ENCODE measurements at places on chromosomes 3 and 15.

DNA sequence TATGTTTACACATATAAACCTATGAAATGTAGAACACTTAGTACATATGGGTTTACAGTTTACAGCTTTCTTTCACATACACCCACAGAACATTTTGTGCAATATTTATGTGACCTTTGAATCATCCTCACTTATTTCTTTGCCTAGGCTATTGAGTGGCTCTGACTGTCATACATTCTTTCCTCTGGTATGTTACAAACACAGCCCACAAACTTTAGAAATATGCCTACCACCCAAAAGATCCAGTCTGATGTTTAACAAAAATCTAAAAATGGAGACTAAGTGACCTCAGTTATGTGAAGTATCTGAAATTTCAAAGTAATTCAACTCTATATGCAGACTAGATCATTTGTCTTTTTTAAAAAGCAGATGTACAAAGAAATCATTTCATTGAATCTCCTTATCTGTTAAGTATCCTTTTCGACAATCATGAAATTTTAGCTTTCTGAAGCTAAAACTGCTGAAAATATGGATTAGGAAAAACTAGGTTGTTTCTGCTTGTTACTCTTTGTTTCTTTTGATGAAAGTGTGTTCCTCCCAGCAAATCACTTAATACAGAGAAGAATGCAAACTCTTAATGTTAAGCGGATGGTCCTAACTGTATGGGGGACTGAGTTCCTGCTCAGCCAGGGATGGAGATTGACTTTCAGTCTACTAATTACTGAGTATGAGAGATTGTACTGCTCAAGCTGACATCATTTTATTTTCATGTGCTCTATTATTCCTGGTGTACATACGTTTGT, 27.7 kb downstream of the CCDC54 start:
- no peak for DNase-seq

DNA sequence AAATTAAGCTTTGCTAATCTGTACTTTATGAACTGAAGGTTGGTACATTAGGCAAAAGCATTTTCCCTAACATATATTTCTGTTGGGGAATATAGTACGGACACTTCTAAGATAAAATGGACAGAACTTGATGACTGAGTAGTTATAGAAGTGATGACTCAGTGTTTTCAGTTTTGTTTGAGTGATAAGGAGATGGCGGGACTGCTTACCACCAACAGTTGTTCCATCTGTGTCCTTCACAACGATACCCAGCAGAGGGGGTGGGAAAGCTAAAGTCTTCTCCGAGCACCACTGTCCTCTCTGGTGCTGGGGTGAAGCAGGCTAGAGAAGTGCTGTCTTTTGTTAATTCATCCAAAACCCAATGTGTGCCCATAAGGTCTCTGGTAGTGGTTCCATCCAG, 195.8 kb downstream of the CD47 start:
- DNase-seq, result no peak

DNA sequence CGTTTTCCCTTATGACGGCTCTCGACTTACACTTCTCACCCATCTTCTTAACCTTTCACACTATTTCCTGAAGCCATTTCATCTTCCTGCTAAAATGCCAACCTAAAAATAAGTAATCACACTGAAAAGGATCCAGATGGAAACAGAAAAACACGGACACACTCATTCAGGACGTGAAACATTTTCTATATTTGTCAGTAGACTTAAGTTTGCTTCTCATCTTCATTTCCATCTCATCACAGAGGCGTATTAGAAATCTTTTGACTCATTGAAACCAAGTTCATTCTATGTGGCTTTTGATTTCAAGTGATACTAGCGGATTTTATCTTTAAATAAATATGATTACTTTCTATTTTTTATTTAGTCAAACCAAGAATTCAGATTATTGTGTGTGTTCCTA, 27.4 kb upstream of the DLG1 start:
- no peak for DNase-seq

DNA sequence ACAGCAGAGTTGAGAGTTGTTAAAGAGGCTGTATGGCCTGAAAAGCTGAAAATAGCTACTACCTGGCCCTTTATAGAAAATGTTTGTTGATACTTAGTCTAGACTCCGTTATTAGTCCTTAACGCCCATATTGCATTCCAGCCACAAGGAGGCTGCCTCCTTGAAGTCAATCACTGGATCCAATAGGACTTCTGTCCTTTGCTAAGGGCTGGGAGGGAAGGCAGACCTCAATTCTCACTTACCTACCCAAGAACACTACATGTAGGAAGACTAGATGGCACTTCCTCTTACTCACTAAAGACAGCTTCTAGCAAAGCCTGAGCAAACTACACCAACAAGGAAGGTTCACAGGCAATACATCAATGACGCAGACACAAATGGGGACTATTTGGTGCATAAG, 139.5 kb upstream of the HACD2 start:
- DNase-seq, result peak; percentile 47

- no peak for DNase-seq
Observed at GRCh38 chr3:106438887-106439286, 570.1 kb upstream of the CBLB start.

- no peak for DNase-seq
Observed at GRCh38 chr3:98333989-98334606, 19.6 kb upstream of the OR5K4 start.

GRCh38 chr3:46846624-46847542, 16.4 kb downstream of the MYL3 start:
- peak; percentile 24 for DNase-seq

- no peak for DNase-seq
Observed at GRCh38 chr3:129417326-129417725, 11.1 kb downstream of the EFCAB12 start.

DNA sequence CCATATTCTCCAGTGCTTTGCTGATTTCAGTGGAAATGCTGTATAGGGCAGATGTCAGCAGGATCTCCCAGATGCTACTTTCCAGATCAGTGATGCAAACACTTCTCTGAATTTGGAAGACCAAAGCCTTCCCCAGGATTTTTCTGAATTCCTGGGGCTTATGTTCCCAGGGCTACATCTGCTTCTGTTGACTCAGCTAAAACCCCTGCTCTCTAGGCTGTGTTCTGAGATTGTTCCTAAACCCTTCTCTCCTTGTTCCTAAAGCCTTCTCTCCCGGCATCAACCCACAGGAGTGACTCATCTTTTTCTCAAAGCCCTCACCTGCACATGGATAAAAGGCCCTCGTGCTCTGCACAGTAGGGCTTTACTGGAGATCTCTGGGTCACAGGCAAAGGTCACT, 35.5 kb downstream of the FAH start:
- no peak for DNase-seq

DNA sequence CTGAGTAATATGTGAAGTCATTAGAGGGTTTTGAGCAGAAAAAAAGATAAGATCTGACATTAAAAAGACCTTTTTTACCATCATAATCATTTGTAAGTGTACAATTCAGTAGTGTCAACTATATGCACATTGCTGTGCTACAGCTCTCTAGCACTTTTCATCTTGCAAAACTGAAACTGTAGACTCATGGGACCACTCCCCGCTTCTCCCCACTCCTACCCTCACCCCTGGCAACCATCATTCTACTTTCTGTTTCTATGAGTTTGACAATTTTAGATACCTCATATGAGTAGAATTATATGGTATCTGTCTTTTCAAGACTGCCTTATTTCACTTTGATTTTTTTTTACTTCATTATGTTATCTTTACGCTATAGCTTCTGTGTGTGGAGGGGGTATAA, 112.8 kb downstream of the NSUN3 start:
- DNase-seq, result no peak

DNA sequence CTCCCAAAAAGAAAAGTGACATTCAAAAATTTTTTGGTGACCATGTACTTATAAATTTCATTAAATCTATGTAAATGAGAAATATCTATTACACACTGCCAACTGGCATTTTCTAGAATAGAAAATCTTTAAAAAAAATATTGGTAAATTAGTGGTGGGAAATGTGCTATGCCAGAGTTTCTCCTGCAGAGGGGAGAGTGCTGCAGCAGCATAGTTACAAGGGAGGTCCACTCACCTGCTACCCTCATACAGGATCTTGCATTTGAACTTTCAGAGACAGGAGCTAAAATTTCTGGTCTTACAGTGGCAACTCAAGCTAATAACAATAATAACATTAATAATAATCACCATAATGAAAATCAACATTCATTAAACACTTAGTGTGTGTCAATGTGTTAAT, 459.6 kb downstream of the NSUN3 start:
- DNase-seq, result no peak

DNA sequence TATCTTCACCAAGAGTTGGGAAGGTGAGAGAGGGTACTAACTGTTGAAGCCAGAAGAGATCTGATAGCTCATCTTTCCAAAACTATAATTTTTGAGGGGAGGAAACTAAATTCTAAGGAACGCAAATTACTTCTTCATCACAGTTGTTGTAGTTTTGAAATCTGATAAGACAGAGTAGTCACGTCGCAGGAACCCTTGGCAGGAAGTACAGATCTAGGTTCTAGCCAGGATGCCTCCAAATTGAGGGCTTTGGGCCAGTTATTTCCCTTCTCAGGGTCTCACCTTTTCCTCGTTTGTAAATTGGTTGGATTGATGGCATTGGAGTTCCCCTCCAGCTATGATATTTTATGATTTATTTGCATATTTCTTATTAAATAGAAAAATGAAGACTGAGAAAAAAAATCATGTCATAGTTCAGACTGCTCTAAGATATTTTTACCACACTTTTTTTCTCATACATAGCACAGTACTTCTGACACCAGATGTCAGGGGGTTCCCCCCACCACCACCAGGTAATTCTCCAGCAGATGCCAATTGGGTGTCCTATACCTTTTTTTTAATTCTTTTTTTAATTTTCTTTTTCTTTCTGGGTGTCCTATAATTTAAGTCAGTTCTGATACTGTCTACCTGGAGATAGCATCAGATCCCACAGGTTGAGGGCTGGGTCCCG, 32.3 kb upstream of the APH1B start:
- DNase-seq, result no peak

- DNase-seq, result no peak
Observed at GRCh38 chr15:71813723-71814470, 3.5 kb downstream of the NR2E3 start.

DNA sequence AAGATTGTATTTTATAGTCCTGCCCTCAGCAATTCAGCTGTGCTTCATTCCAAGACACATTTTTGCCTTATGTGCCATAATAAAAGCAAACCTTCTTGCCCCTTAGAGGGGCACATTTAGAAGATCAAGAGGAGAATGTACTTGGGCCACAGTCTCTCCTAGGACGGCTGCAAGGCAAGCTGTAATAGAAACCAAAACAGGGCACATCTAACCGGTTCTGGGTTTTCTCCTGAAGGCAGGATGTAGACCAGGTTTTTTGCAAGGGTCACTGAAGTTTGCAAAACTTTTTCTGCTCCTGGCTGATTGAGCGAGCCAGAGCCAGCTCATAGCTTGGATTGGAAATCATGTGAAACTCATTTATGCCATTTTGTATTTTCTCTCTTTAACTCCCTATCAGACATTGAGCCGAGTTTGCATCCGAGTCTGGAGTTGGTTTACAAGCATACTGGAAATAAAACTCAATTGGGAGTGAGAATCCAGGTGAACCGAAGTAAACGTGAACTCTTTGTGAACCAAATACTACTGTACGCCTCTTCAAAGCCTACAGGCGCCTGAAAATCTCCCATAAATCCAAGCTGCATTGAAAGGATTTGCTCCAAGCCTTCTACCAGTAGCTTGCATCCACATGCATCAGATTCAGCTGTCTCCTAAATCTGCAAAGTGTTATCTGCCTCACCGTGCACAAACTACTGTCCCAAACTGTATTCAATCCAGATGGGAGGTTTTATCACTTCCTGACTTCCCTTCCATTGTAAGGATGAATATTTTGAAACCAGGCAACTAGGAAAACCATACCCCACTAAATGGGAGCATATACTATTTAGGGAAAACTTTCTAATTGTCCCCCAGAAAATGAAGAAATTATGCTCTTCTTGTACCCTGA, 60.9 kb upstream of the TSC22D2 start:
- no peak for DNase-seq

DNA sequence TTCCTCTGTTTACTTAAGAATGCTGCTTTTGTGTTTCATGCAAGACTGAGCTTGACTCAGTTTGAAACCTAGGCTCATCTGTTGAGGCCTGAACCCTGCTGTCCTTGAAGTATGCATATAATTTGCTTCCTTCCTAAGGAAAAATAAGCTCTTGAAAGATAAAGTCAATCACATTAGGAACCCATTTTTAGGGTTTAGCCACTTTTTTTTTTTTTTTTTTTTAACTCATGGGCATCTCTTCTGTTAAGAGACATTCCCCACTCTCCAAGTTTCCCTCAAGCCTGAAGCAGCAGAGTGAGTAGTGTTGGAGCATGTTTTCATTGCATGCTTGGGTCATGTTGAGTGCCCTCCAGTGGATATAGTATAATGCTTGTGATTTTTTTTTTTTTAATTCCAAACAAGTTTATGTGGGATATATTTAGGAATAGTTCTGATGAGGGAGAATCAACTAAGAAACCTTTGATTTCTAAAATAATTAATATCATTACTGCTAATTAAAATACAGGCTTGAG, 3.6 kb downstream of the CTNNB1 start:
- DNase-seq, result no peak

DNA sequence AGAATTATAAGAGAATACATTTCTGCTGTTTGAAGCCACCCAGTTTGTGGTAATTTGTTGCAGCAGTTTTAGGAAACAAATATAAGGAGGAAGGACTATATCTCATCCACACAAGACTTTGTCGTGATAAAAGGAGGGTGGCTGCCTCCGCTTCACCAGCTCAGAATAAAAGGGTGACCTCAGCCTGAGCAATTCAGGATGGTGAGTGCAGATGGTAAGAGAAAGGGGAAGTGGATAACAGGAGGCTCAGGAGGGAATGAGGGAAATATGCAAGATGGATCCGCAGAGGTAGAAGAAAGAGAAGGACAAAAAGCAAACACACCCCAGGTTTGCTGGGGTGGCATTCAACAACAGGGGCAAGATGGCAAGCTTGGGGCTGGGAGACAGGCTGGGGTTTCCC, 108.1 kb upstream of the TNFAIP8L3 start:
- DNase-seq, result no peak

DNA sequence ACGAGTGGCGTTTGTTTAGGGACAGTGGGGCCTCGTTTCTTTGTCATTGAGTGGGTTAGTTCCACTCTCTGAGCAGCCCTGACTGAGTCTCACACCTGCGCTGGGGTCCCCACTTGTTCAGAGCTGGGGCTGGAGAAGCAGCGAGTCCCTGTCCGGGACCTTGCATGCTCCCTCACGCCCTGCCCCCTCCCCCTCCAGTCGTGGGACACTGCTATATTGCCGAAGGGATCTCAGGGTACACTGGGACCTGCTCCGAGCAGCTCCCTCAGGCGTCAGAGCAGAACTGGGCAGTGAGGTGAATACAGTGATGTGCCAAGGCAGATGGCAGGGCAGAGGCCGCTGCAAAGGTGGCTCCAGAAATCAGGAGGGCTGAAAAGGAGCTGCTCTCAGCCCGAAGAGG, 59.9 kb upstream of the KLF13 start:
- DNase-seq, result peak; percentile 21

DNA sequence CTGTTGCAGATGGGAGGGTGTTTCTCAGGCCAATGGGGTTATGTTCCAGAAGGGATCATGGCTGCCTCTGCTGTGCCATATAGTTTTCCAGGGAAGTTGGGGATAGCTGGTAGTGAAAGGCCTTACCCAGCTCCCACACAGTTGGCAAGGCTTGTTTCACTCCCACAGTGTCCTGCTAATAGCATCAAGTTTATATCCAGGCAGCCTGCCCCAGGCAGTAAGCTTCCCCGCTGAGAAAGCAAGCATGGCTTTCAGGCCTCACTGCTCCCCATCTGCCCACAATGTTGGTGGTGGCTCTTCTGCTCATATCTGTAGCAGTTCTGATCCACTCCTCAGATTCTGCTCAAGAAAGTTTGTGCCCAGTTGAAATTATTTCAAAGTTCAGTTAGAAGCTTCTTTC, 50.9 kb upstream of the DCBLD2 start:
- DNase-seq, result no peak
